SK-N-DZ (cell line): ENCODE measurements at places on chromosomes 6 and 20.
A peak's percentile ranks its signal among the peaks of the same experiment; 100 is the strongest.

DNA sequence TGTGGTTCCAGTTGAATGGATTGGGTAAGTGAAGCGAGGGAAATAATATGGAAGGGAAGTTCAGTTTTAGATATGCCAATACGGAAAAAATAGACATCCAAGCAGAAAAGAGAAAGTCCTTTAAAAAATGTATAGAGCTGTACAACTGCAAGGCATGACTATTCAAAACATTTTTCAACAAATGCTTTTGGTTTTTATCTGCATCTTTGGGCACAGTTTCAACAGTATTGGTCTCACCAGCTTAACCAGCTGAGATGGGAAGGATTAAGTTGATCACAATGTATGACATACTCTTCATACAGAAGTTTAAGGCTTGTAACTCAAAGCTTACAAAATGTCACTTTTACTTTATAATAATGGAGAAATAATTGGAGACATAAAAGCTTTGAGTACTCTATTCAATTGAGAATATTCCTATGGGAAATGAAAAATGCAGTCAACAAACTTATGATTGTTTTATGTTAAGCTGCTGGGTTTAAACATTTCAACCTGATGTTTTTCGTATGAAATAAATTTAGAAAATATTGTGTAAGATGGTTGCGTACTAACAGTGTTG is 16.3 kb upstream of the UTRN start:
- no peak for DNase-seq

GRCh38 chr20:50378170-50379000 is 131.8 kb upstream of the PTPN1 start:
- no peak for DNase-seq

DNA sequence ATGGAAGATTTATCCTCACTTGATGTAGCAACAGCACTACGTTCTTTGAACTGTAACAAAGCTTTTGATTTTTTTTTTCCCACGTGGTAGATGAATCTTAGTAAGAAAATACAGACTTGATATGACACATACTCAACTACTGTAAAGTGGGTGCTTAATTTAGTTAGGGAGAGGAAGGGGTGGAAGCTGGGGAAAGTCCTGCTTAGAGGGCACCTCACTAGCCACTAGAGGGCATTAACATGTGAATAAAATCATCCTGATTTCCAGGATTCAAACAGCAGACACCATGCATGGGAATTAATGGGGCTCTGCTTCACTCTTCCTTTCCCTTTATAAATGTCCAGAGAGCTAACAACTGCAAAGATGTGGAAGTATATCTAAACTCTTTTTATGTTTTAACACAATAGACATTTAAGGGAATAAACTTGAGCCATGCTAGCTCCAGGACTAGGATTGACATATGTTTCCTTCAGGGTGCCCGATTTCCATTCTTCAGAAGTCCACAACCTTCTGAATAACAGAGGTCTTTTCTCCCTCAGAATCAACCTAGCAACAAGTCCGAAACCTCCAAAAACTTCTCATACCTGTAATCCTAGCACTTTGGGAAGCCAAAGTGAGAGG is 250.1 kb downstream of the ATXN1 start:
- DNase-seq: peak; percentile 38

- DNase-seq: no peak
These were observed 48.4 kb upstream of the NCOA3 start for GRCh38 chr20:47453167-47453782.

- DNase-seq: no peak
These were observed 72.4 kb upstream of the KIF25 start for GRCh38 chr6:167925026-167925425.

- DNase-seq: peak; percentile 13
These were observed 86.8 kb upstream of the SNAP25 start for GRCh38 chr20:10131732-10132345.

GRCh38 chr20:25321262-25321831 is 69.3 kb downstream of the ABHD12 start:
- DNase-seq: no peak

DNA sequence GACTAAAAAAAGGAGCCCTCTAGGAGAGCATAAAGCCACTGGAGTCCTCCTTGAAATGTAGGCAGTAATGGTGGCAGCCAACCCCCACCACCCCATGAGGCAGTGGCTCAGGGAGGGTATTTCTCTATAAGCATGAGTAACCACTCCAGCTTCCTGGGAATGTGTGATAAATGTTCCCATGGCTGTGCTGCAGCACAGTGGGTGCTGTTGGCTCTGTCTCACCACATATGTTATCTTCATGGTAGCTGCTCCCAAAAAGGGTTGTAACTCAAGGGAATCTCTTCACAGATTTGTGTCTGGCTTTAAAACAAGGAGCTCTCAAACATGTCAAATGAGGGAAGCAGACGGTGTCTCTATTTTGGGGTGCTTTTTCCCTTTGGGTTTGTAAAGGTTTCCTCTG is 7.5 kb upstream of the PHACTR1 start:
- no peak for DNase-seq

GRCh38 chr6:135054226-135054568 is 425 bp downstream of the HBS1L start:
- DNase-seq: no peak

DNA sequence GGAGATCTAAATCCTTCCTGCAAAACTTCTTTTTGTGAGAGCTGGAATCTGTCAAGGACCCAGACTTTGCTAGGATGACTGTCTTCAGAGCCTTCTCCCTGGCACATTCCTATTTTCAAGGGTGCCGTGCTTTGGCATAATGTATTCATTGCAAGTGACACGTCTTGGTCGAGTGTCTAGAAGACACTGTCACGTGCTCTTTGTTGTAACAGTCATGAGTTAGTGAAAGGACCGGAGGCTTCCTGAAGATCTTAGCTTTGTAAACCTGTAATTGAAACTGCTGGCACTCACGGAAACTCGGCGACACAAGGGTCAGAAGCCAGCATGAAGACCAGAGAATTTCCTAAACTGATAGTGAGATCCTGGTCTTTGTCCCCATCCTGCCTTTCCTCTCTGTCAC is 19.7 kb upstream of the TAGAP start:
- DNase-seq: no peak

DNA sequence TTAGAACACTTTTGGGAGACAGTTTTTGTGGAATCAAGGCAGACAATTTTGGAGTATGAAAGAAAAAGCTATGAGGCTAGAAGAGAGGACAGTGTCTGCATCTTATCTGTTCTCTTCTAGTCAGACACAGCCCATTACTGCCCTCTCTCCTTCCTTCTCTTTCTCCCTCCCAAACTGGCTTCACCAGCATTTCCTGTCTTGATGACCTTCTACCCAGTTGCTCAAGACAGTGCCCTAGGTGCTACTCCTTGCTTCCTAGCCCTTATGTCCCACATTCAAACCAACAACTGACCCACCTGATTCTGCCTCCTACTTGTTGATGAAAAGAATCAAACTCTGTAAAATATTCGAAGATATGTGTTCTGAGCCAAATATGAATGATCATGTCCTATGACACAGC is 116.4 kb upstream of the RIPOR2 start:
- DNase-seq: no peak

DNA sequence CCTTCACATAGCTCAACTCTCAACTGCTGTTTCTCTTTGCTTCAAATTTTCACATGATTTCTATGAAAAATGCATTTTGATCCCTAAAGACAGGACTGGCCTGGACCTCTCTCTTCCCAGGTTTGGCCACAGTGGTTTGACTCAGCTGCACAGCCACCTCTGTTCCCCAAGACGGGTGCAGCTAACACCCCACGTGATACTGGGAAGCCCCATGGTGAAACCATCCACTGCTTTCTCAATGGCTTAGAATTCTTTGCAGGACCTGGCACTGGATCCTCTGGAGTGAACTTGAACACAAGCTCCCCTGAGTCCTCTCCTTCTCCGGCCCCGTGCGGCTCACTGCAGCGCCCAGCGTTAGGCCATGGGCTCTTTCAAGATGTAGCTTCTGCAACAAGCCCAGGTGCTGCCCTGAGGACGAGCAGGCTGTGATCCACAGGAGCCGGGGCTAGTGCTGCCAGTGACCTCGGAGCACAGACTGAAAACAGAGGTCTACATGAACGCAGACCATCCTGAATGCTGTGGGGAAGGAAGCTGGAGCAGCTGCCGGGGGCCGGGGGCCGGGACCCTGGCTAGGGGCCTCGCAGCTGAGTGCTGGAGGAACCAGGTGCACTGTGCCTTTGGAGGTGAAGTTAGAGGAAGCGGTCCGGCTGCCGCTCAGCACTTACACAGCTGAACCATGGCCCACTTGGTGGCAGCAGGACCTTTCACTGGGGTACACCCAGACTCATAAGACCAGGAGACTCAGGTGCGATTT is 58.8 kb upstream of the MPC1 start:
- no peak for DNase-seq

DNA sequence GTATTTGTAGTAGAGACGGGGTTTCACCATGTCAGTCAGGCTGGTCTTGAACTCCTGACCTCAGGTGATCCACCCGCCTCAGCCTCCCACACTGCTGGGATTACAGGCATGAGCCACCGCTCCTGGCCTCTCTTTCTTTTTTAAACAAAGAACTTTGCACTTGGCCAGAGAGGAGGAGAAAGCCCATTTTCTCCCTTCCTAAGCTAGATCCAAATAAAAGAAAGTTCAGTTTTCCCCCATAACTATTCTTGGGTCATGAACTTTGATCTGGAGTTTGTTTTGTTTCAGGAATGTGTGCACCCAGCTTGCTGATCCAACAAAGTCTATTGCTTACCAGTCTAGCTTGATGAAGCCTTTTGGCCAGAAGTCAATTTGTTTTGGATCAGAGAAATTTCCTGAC is 23.4 kb downstream of the KCNS1 start:
- DNase-seq: no peak

DNA sequence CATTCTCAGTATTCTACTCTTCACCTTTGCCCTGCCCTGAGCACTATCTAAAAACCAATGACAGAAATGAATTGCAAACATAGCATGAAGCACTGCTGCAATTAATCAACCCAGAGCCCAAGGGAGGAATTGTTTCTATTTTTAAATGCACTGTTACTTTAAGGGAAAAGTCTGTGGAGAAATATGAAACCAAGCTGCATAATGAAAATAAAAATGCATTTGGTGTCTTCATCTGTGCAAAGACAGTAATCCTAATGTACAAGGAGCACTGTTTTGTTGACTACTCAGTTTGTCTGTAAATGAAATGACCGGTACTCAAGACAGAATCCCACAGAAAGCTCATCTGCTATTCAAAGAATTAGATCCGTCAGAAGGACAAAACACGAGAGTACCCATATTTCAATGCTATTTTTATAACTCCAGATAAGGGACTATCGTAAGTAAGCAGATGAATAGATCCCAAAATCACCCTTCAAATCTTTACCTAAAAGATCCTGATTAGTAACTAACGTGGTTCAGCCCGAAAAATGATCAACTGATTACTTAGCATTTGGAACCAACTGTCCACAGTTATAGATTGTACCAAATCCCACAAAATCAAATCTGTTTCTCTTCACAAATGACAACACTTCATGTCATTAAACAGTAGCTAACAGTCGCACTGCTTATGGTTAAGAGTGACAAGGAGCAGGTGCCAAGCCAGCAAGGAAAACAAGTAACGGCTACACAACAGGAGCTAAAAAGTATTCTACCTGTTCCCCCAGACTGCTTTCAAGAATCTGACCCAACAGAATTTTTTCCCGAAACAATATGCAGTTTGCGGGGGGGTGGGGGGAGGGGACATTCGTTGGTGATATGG is 2.4 kb downstream of the KIF13A start:
- peak; percentile 22 for DNase-seq

GRCh38 chr6:23081701-23082100 is 512.3 kb downstream of the HDGFL1 start:
- peak; percentile 65 for DNase-seq

DNA sequence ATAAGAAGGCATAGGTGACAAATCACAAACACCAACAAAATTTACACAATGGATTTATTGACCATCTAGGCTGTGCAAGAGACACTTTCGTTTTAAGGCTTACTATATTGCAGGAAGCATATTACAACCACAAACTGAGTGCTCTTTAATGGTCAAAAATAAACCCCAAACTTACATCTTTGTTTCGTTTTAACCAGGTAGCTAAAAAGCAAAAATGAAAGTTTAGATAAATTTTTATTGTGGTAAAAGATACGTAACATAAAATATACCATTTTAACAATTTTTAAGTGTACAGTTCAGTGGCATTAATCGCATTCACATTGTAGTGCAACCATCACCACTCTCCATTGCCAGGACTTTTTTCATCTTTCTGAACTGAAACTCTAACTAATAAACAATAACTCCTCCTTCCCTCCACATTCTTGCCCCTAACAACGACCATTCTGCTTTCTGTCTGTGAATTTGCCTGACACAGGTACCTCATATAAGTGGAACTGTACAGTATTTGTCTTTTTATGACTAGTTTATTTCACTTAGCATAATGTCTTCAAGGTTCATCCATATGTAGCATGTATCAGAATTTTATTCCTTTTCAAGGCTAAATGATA is 32.3 kb upstream of the DUSP22 start:
- no peak for DNase-seq

DNA sequence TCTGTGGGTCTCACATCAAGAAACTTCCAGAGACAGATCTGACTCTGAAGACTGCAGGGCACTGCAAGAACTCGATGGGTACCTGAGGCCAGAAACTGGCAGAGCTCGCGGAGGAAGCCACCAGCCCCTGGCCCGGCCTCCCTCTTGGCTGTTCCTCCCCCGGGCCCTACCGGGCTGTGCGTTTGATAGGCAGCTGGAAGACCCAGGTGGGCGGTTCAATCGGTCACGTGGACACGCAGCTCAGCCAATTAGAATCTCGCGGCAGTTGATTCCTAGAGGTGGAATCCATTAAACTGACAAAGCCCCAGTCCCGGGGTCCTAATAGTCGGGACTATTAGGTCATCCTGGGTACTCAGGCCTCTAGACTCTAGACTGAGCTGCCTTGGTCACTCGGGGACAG is 154.2 kb upstream of the PROKR2 start:
- DNase-seq: no peak

- DNase-seq: peak; percentile 23
These were observed 443.8 kb upstream of the MANEA start for GRCh38 chr6:95133578-95133977.

- DNase-seq: peak; percentile 43
These were observed 1.6 kb upstream of the ARMC2 start for GRCh38 chr6:108846628-108847027.

DNA sequence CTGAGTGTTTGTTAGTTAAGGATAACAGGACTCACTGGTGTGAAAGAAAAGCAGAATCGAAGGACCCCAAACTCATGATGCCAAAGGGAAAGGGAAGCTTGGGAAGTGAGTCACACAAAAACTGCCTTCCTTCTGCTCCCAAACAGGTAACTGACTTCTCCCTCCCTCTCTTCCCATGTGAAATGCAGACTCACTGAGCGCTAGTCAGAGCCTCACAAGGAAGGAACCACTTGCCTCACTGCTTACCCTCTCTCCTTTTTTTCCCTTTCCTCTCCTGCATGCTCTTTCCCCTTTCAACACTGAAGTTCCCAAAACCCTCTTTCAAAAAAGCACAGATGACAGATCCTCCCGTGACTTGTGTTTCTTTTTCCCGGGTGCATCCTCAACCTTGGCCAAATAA is 56.4 kb downstream of the LYRM4 start:
- DNase-seq: no peak
